Stimulated activated naive CD8-positive, alpha-beta T cell treated with anti-CD3 and anti-CD28 coated beads, Interleukin-15, Interleukin-2, amounts not matched to agents 100 U/mL and 50 U/mL, for 24 hours (primary cell): ENCODE measurements at places on chromosomes 7 and 10.

- DNase-seq: no peak
Measured at GRCh38 chr10:74912182-74912581, 85.8 kb downstream of the KAT6B start.

DNA sequence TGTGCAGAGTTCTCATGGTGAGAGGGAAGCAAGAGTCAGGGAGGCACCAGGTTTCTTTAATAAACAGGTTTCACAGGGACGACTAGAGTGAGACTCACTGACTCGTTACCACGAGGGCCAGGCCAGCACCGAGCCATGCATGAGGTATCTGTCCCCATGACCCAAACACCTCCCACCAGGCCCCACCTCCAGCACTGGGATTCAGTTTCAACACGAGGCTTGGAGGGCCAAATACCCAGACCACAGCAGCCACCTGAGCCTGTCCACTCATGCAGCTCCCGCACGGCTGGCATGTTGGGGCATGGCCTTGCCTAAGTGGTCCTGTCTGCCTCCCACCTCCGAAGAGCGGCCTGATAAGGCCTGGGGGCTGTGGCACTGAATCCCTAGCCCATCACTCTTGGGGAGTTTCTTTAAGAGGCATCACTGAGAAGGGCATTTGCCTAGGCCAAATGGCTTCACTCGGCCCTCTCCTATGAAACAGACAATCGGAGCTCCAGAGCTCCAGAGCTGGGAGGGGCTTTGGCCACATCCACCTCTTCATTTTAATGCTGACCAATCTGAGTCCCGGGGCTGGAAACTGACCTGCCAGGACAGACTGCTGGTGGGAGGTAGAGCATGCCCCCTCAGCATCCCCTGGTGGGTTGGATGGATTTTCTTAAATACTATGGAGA is 157.8 kb downstream of the DNAJB6 start:
- no peak for DNase-seq

DNA sequence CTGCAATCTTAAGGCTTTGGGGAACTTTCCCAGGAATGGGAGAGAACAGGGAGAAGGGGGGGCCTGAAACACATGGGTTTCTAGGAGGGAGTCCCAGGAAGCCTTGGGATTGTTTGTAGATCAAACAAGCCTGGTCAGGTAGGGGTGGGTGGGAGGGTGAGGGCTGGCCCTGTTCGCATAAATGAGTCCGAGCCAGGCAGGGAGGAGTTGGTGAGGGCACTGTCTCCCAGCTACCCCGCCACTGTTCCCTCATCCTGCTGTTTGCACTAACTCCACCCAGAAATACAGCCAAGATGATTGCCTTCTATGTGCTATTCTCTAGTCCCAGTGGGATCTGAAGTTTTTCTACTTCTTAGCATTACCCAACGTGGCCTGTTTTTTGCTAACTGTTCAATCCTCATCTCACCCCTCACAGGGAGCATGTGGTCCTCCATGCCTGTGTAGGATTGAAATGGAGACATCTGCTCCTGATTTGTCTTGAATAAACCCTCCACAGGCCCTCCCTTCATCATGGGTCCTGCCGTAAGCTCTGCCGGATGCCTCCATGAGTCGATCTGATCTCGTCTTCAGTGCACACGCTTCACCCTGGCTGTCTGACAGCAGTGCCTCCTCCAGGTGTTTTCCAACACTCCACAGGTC is 257.0 kb downstream of the COBL start:
- no peak for DNase-seq

DNA sequence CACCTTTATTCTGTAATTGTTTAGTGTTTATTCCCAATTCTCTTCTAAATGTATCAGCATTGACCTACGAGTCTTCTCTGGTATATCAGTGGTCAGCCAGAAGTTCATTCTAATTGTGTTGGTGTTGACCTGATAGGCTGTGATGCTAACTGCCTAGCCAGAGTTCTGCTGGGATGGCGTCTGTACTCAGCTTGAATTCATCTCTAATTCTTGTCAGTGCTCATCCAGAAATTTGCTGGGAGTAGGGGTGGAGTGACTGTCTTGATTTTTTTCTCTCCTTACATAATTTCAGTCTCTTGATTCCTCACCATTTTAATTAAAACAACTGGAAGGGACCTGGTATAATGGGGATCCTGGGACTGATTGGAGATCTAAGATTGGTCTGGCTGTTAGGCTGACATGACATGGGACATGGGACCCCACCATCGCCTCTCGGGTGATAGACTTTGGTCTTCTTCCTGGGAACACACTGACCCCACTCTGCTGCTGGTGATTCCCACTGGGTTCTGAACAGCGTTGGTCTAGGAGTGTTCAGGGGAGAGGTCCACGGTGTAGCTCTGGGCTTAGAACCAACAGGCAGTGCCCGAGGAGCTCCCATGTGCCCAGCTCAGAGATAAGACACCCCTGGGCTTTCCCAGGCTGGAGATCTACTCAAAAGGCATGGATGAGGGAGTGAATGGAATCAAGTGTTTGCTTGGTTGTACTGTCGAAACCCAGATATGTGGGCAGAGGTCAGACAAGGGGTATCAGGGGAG is 3.8 kb downstream of the NEURL1 start:
- no peak for DNase-seq

GRCh38 chr7:69717221-69717620 is 118.9 kb downstream of the AUTS2 start:
- no peak for DNase-seq

GRCh38 chr10:6173203-6173602 is 29.5 kb upstream of the PFKFB3 start:
- DNase-seq: peak; percentile 72
